Fibroblast of villous mesenchyme (primary cell): ENCODE measurements at places on chromosomes 12 and 14. TPM values are rescaled to one million over a fixed set of nuclear protein-coding genes. Genes with fewer than 3 reads are reported as not detected.

SERPINA1 gene
- not detected in 2 replicates for total RNA-seq

RNF10 gene
- total RNA-seq = 127 and 175 TPM in 2 replicates

INTS13 gene
- total RNA-seq = 30.6 and 50.5 TPM in 2 replicates

PITPNM2 gene
- 3.9 and 4.2 TPM in 2 replicates for total RNA-seq

TRIP11 gene
- total RNA-seq = 28.7 and 45.3 TPM in 2 replicates

CFAP54 gene
- total RNA-seq = 0.86 and 0.97 TPM in 2 replicates

NFYB gene
- total RNA-seq = 11.9 and 28.5 TPM in 2 replicates

JAG2 gene
- 0.86 and 1.9 TPM in 2 replicates for total RNA-seq

EFCAB11 gene
- 5.2 TPM in 2 replicates for total RNA-seq

KLRB1 gene
- not detected in 2 replicates for total RNA-seq

RTRAF gene
- total RNA-seq = 49.3 and 64.3 TPM in 2 replicates

MAPK1IP1L gene
- 36.1 and 49.2 TPM in 2 replicates for total RNA-seq

KRT78 gene
- not detected in 2 replicates for total RNA-seq

BCL7A gene
- total RNA-seq = 3.9 TPM in 2 replicates

- no peak for DNase-seq
Measured at GRCh38 chr12:58074259-58074658, 132.9 kb downstream of the ATP23 start.

- peak; percentile 61 for DNase-seq
Measured at GRCh38 chr12:65895759-65896656, 71.7 kb downstream of the HMGA2 start.

GRCh38 chr14:53278602-53279506 lies 125.7 kb upstream of the DDHD1 start:
- peak; percentile 90 for DNase-seq

DNA sequence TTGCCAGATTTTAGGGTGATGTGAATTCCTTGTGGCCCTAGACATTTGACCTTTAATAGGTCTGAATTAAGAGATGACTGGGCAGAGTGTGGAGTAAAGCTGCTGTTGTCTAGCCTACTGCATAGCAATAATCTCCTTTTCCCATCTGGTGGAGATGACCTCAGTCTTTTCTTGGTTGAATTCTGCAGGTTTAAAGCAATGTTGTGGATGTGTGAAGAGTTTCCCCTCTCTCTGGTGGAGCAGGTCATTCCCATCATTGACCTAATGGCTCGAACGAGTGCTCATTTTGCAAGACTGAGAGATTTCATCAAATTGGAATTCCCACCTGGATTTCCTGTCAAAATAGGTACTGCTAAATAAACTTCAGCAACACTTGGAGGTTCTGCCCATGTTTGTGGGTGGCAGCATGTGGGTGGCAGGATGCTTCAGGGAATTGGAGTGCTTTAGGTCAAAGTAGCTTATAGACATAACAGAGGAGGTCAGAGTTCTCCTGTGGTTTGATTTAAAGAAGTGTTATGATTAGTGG lies 19.0 kb downstream of the C12orf76 start:
- DNase-seq = no peak

- DNase-seq = no peak
Measured at GRCh38 chr14:77474479-77475177, 16.7 kb downstream of the AHSA1 start.

GRCh38 chr12:126627596-126627995 lies 1562.4 kb downstream of the AACS start:
- DNase-seq = no peak

DNA sequence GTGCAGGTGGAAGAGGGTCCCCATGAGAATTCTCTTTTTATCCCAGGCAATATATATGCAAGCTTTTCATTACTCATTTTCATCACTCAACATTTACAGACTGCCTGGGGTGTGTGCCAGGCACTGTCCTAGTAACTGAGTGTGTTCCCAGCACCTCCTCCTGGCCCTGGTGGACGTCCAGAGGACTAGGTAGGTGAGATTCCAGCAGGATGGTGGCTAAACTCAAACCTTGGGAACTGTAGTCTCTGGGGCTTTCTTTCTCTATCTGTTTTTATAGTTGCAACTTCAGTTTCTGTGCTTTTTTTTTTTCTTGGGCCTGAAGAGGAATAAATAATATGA lies 63.8 kb downstream of the SUSD6 start:
- DNase-seq = no peak

GRCh38 chr12:74780182-74780849 lies 242.7 kb downstream of the ATXN7L3B start:
- DNase-seq = peak; percentile 1

GRCh38 chr12:124493809-124494750 lies 73.3 kb downstream of the NCOR2 start:
- no peak for DNase-seq

DNA sequence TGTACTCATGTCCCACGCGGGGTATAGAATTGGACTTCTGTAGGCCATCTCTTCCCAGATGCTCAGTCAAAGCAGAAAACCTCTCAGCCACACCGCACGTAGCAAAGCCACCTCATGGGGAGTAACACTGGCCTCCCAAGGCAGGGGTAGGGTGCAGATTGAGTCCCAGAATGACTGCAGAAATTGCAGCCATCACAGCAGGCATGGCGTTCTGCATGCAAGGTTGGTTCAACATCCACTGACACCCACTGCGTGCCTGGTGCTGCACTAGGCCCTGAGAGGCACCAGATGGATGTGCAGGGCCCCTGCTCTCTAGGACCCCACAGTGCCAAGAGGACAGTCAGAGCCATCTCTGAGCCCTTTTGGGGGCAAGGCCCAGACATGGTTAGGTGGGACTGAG lies 39.9 kb downstream of the RAB35 start:
- no peak for DNase-seq

GRCh38 chr12:6205761-6206160 lies 5.6 kb downstream of the CD9 start:
- DNase-seq = no peak

DNA sequence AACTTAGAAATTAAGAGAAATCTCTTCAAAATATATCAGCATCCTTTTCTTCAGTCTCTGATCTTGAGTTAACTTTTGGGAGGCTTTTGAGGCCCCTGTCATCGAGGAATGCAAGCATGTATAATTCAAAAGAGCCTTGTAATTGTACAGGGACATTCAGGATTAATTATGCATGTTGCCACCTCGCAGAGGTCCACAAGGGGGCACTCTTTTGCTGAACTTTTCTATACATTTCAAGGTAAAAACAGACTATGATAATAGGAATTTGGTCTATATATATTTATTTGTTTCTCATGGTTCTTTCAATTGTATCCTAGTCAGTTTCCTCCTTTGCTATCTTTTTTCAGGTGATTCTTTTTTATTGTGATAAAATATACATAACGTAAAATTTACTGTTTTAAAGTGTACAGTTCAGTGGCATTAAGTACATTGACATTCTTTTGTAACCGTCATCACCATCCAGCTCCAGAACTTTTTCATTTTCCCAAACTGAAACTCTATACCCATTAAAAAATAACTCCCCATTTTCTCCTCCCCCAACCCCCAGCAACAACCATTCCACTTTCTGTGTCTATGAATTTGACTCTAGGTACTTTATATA lies 47.0 kb upstream of the SLC2A13 start:
- peak; percentile 38 for DNase-seq

DNA sequence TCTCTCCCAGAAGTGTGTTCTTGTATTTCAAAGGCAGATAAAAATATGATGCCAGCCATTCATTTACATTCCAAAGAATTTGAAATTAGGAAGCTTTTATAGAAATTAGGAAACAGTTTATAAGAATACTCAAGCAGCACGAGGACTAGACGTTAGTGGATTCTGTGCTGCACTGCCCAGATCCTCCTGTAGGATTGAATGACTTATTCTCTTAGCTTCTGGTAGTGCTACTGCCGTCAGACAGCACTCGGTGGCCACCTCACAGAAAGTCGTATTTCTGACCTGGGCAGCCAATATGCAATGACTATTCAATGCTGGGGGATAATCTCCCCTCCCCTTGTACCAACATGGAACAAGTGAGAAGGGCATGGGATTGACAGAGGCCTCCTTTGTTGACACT lies 326.4 kb downstream of the RPL10L start:
- DNase-seq = no peak

- no peak for DNase-seq
Measured at GRCh38 chr14:102901633-102902032, 20.8 kb upstream of the AMN start.

DNA sequence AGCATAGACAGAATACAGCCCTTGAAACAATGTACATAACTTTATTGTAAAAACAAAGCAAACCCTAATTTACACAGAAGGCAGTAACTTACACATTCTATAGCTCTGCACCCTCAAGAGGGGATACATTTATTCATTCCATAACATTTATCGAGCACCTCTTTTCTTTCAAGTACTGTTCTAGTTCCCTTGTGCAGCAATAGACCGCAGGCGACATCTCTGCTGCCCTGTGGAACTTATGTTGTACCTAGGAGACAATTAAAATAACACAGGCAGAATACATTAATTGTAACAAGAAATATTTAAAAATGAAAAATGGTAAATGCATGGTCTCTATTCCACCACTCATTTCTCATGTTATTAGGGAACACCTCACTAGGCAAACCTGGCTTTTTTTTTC lies 1.4 kb upstream of the ARHGDIB start:
- DNase-seq = no peak

DNA sequence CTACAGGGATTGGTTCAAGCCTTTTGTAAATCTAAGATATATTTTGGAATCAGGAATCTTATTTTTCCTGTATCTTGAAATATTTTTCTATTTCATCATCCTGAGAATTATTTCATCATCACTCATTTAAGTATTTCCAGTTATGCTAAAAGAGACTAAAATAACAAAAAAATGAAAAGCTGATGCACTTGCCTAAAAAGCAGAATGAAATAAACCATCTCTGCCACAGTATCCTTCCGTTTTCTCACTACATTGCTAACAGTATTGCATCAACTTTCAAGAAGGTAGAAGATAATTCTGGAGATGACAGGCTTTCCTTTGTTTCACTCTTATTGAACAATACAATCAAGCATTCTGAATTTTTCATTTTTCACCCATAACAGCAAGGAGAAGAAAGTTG lies 31.1 kb upstream of the EIF5 start:
- DNase-seq = peak; percentile 25

DNA sequence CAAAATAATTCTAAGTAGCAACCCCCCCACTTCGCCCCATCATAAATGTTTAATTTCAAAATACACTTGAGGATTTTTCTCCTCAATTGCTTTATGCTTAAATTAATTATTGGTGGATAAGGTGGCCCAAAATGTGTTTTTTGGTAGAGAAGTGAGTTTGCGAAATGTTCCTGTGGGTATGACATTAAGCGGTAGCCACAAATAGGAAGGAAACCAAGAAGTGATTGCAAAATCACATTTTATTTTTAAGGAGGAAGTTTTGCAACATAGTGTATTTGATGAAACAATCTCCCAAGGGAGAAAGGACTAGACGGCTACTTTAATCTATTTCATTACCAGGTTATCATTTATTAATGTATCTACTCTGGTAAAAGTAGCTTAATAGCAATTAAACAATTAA lies 25.5 kb downstream of the SLC25A3 start:
- DNase-seq = peak; percentile 84

- no peak for DNase-seq
Measured at GRCh38 chr14:105390849-105391500, 7.4 kb upstream of the TEX22 start.

DNA sequence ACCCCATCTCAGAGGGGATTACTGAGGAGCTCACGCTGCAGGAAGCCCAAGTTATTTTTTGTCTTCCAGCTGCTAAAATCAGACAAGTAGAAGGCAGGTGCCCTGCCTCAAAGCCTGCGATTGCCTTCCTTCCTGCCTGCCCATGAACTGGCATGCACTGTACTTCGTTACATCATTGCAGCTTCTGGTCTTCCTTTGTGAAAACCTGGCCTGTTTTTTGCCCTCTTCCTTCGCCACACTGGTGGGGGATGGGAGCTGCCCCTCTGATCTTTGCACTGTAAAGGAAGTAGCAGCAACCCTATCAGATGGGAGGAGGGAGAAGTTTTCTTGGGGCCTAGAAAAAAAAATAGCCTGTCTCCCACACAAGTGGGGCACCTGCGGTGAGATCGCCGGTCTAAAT lies 1098.7 kb downstream of the BCL11B start:
- no peak for DNase-seq

DNA sequence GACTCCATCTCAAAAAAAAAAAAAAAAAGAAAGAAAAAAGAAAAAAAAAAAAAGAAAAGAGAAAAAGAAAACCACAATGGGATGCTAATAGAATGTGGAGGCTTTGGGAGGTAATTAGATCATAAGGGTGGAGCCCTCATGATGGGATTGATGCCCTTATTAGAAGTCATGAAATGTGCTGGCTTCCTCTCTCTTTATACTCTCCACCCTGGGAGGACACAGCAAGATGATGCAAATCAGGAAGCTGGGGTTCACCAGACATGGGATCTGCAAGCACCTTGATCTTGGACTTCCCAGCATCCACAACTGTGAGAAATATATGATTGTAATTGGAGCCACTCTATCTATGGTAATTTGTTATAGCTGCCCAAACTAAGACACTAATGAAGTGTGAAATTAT lies 13.4 kb upstream of the DRAM1 start:
- no peak for DNase-seq

GRCh38 chr12:67425394-67425793 lies 156.2 kb downstream of the CAND1 start:
- no peak for DNase-seq

- DNase-seq = no peak
Measured at GRCh38 chr14:83271663-83272062, 1738.0 kb upstream of the SEL1L start.

DNA sequence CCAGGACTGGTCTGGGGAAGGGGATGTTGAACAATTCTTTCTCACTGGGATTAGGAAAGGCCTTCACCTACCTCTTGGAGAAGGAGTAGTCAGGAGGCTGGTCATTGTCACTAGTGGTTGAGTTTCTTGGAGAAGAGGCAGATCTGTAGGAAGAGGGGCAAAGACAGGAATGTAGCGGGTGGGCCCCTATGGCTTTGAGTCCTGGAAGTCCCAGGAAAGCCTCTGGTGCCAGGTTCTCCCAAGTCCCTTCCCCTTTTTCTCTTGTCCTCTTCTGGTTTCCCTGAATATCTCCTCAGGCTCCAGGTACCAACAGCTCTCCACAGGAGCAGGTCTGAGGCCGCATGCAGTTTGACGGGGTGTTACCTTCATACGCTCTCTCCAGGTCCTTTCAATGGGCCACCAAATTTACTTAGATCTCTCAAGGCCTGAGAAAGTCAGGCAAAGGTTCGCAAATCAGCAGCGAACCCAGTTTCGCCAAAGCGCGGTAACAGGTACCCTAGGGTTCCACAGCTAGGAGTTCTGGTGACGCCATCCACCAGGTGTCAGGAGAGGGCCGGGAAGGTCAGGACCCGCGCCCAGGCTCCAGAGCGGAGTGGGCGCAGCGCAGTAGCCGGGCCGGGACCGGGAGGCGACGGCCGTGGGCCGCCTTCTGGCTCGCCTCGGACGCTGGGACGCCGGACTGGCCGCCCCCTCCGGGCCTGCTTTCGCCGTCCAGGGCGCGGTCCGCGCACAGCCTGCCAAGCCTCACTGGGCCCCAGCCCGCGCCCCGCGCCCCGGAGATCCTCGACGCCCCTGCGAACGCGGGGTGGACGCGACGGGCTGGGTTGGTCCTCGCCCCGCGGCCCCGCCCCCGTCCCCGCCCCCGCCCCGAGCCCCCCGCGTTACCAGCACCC lies 795 bp downstream of the SMAGP start:
- DNase-seq = peak; percentile 28

- peak; percentile 44 for DNase-seq
Measured at GRCh38 chr12:24864796-24865125, 84.1 kb downstream of the BCAT1 start.

- DNase-seq = peak; percentile 30
Measured at GRCh38 chr12:47155457-47156166, 75.9 kb upstream of the AMIGO2 start.
